ENCODE measurements at places on chromosomes 16 and 17.

DNA sequence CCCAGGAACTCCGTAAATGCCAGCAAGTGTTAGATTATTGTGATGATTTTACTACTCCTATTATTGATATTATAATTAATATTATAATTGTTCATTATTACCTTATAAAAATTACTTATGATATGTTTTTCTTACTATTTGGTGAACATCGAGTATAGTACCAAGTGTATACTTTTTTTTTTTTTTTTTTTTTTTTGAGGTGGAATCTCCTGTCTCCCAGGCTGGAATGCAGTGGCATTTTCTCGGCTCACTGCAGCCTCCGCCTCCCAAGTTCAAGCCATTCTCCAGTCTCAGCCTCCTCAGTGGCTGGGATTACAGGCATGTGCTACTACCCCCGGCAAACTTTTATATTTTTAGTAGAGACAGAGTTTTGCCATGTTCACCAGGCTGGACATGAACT lies 347.0 kb downstream of the WWOX start:
- DNase-seq: no peak

- DNase-seq: no peak
Measured at GRCh38 chr16:5668553-5668952, 571.0 kb upstream of the EEF2KMT start.

GRCh38 chr16:4315186-4316107 lies at the start of gene GLIS2:
GLIS2 (plus strand) TSS chr16:4316067; CDS start chr16:4332281, 16,214 bp downstream.
- no peak for DNase-seq

DNA sequence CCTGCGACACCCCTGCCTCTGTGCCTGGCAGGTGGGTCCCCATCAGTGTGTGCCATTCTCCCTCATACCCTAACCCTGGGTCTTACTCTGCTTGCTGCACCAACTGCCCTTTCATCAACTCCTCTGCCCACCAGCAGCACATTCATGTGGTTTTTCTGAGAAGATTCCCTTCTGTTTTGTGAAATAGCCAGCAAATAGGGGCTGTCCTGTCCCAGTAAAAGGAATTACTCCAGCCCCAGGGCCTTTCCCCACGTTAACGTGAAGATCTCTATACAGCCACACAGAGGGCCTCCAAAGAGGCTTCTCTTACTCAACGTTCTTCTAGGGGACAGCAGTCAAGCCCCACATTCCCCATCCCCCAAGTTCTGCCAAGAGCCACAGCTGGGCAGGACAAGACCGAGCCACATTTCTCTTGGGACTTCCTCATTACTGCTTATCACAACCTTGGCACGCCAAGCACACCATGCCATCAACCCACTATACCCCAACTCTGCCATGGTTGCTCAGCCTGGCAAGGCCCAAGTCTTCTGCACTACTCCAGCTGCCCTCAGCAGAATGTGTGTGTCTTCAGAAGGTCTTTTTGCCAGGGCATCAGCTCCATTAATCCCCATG lies 18.7 kb upstream of the CCL2 start:
- no peak for DNase-seq

DNA sequence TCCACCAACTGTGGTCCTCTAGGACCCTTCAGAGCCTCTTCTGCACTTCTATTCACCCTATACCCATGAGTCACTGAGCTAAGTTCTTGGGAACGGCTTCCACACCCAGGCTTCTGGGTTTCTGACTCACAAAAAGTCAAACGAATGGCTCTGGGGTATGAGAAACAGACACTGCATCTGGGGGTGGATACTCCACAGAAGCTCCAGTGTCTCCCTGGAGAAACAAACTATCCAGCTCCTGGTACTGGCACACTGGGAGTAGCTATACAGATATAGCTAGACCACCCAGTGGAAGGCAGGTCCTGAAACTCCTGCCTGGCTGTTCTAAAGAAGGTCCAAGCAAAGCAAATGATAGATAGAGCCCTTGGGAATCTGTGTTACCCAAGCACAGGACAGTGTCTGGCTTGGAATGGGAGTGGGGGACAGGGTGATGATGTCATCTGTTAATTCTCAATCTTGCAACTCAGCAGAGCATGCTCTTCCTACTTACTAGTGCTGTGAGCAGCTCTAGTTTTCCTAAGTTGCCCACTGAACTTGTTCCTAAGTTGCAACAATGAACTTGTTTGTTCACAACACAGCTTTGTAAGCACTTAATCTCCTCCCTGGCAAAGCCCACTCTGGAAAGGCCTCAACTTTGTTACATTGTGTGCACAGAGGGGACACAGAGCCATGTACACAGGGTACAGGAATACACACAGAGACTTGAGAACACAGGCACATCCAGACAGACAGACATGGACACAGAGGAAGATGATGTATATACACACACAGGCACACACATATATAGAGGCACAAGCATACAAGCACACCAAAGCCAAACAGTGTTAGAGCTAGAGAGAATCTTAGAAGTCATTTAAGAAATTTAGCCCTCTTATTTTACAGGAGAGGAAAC lies 6.7 kb downstream of the MMP28 start:
- no peak for DNase-seq

DNA sequence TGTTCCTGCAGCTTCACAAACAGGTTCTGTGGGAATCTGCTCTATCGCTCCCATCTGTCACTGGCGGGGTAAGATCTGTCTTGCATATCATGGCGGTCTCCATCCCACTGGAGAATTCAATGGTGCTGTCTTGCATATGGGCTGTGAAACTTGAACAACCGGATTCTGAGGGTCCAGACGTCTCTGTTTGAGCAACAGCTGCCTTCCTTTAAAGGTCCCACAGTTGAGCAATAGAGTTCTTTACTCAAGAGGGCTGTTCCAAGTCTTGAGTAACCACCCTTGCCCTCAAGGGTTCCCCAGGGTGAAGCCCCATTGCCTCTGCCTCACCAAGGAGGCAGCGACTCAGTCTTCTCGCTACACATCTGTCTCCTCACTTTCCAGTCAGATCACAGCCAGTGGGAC lies 50.8 kb downstream of the ZFHX3 start:
- DNase-seq: no peak

GRCh38 chr17:75832652-75833400 lies 11.4 kb downstream of the UNC13D start:
- peak; percentile 6 for DNase-seq

DNA sequence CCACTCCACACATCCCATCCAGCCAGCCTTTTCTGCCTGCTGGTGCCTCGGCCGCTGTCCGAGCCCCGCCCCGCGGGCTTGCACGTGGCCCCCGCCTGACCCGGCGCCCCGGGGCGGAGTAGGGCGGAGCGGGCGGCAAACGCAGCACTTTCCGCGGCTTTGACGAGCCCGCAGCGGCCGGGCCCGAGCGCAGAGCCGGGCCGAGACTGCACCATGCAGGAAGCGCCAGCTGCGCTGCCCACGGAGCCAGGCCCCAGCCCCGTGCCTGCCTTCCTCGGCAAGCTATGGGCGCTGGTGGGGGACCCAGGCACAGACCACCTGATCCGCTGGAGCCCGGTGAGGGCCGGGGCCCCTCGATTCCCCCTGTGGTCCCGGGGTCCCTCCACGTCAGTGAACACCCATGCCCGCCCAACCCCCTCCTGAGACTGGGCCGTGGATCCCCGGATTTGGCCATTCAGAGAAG lies at the start of gene HSF4:
HSF4 (plus strand) TSS at position 147 of the 463 bp plus-strand sequence; CDS start at position 214, 67 bp downstream.
- DNase-seq: peak; percentile 22

GRCh38 chr16:72203401-72203800 lies 31.4 kb upstream of the PMFBP1 start:
- DNase-seq: no peak

GRCh38 chr16:29807426-29808218 lies 1.3 kb downstream of the MAZ start:
- DNase-seq: peak; percentile 88

GRCh38 chr17:12554251-12554650 lies 111.4 kb upstream of the MYOCD start:
- DNase-seq: no peak

DNA sequence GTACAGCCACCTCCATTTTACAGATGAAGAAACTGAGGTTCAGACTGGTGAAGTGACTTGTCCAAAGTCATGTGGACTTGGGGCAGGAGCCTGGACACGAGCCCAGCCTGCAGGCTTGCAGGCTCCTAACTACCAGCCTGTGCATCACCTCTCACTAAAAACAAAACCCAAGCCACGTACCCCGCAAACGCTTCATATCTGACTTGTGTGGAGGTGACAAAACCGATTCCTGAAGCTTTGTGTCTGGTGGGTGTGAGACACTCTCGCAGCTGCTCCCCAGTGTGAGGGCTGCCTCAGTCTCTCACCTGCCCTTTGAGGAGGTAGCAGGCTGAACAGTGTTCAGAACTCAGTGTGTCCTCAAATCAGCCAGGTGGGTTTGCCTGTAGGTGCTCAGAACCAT lies 8.4 kb downstream of the HNF1B start:
- DNase-seq: no peak

- DNase-seq: no peak
Measured at GRCh38 chr17:48510761-48511604, 19.8 kb downstream of the HOXB1 start.

GRCh38 chr16:60137891-60138290 lies 1403.8 kb upstream of the GOT2 start:
- no peak for DNase-seq

DNA sequence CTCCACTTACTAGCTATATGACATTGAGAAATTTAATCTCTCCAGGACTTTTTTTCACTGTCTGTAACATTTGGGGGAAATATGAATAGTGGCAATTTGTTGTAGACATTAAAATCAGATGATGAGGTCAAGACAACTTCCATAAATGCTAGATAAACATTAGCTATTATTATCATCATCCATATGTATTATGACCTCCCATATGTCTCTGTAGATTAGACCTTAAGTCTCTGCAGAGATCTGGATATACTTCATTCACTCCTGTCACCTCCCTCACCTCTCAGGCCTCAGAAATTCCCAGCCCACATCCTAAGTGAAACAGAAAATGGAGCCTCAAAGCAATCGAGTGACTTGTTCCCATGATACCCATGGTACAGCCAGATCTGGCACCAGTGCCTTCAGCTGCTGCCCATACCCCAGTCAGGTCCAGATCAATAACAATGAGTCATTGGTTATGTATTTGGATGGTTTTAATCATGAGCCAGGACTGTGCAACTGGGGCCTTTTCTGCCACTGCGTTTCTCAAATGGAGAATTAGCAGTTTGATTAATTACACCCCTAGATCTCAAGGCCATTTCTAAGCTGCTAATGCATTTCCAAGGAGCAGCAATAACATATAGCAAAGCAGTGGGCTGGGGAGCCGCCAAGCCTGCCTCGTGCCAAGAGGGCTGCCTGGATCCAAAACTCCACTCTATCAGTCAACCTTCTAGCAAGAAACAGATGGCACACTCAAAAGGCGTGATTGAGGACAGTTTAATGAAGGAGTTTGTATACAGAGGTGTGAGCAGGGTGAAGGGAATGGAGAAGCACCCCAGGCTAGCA lies 2.6 kb upstream of the FDXR start:
- no peak for DNase-seq

DNA sequence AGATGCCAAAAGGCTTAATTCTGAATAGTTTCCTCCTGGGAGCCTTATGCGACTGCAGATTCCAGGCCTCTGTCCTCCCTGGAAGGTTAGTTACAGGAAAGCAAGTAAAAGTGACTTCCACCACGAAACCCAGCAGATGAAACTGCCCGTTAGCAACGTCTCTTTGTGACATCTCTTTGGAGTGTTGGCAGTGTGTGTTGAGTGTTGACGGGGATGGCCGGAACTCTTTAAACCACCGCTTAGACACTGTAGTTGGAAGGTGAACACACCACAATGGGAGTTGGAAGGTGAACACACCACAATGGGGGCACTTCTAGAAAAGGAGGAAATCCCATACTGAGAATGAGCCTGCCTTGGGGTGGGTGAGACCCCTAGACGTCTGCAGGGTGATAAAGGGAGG lies 858 bp downstream of the SKAP1 start:
- DNase-seq: no peak
